OCI-LY7 (cell line): ENCODE measurements at places on chromosomes 12 and 14.

DNA sequence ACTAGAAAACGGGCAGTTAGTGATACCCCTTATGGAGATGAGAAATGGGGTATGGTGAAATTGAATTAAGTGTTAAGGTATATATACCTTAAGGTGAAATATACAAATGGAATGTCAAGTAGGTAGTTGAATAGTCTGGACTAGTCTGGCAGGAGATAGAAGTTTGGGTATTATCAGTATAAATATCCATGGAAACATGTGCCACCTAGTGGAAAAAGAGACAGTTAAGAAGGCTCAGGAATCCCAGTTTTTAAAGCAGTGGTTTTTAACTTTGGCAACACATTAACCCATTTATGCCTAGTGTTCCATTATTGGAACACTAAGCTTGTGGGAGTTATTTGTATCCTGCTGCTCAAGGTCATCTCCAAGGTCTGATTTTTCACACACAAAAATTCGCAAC is 38.6 kb upstream of the TPH2 start:
- no peak for DNase-seq

- DNase-seq, result no peak
Measured at GRCh38 chr12:78712834-78713481, 151.6 kb upstream of the SYT1 start.

DNA sequence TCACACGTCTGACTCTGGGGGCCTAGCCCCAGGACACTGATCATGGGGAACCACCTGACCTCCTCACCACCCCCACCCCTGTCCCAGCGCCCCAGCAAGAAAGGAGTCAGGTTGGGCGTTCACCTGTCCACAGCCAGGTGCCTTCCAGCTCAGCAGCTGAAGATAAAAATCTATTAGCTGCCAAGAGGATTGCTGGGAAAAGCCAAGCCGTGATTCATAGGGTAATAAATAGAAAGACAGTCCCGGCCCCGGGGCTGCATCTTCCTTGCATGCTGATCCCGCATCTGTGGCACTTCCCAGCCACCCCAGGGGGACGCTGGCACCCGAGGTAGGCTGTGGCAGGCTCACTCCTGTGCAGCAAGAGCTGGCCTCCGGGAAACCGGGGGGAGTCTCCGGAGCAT is 70.2 kb upstream of the NCOR2 start:
- DNase-seq, result no peak

- DNase-seq, result no peak
Measured at GRCh38 chr14:83988275-83988674, 1541.7 kb upstream of the FLRT2 start.

DNA sequence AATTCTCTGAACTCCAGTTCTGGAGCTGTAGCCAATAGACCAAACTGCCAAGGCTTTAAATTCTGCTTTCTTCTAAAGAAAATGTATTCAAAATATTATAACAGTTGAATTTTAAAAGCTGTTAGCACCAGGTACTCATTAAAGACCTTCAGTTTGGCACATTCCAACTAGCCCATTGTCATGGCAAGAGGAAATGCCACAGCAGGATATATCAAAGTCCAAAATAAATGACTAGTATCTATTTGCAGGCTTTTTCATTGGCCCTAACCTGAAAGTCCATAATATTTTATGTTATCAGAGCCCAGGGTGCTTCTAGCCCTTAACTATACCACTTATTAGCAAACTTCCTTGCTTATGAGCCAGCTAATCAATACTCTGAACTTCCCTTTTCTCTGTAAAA is 3.1 kb upstream of the RIC8B start:
- DNase-seq, result no peak

- no peak for DNase-seq
Measured at GRCh38 chr14:21103411-21103709, 2.5 kb downstream of the TMEM253 start.

DNA sequence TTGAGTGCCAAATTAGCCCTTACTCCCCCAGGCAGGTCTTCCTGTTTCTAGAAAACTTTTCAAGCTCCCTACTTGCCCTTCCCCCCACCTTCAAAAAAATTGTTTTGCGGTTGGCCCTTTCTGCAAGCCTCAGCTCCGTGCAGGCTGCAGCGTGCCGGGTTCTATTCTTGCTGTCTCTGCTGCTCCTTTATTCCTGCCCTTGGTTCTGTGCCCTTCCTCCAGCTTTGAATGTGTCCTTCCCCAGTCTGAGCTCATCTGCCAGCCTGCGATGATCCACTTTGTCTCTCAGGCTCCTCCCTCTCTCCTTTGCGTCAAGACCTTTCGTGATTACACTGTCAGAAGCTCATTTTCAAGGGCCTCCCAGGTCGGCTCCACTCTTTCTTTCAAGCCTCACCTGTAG is 98.6 kb downstream of the IRF2BPL start:
- no peak for DNase-seq

DNA sequence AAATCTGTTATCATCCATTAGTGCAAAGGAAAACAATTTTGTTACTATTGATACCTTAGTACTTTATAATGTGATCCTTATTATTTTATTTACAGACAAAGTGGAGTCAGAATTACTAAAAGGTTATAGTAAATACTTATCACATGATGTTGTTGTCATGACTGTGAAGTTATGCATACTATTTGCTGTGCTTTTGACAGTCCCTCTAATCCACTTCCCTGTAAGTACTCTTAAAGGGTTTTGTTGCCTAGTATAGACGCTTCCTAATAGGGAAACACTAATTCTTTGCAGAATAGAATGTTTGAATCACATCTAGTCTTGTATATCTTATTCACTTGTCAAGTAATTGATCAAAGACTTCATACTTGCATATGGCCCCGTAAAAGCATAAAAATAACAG is 69.4 kb downstream of the SLC38A6 start:
- no peak for DNase-seq

DNA sequence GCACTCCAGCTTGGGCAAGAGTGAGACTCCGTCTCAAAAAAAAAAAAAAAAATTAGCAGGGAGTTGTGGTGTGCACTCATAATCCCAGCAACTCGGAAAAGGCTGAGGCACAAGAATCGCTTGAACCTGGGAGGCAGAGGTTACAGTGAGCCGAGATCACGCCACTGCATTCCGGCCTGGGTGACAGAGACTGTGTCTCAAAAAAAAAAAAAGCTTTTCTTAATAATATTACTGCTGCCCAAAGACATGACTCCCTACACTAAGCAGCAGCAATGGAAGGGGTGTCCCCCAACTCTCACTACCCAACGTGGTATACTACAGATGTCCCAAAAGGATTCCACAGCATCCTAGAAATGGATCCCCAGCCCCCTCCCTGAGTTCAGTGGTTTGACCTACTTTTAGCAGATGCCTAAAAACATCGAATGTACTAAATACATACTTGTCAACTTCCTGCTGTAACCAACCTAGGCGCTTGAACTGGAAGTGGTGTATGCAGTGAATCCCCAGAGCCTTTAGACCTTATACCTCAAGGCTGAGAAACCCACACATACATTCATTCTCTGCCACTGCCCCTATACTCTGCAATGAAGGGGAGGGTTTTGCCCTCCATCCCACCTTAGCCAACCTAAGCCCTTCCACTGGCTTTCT is 8.5 kb upstream of the FKBP11 start:
- DNase-seq, result no peak

GRCh38 chr14:93481758-93482157 is 51.0 kb downstream of the UNC79 start:
- DNase-seq, result no peak

- DNase-seq, result peak; percentile 71
Measured at GRCh38 chr14:104968541-104969401, 9.4 kb downstream of the AHNAK2 start.

- no peak for DNase-seq
Measured at GRCh38 chr14:64758025-64758521, 53.8 kb downstream of the PLEKHG3 start.

DNA sequence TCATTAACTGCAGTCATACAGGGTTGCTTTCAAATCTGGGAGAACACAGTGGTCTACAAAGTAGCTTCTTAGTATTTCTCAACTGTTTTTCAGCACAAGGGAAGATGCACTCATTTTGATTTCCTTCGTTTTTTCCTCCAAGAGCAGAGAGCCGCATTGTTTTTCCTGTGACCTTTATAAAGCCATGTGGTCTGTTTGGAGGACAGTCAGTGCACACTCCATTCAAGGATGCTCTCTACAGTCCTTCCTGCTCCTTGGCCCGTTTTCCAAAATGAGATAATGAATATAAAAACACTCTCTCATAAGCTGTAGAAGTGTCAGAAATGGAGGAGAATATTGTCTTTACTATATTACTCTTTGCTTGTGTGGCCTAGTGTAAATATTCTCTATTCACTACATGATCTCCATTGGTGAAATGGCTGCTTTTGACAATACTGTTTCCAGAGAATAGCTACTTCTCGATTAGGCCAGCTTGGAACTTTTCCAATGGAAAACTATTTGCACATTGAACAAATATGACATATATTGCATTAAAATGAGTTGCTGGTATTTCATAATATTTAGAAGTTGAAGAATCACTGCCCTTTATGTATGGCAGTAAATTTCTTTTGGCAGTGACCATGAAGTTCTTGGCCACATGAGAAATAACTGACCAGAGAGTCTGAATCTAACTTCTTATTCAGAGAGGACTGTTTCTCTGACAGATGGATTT is 393.1 kb upstream of the RGS6 start:
- no peak for DNase-seq

GRCh38 chr14:28676479-28676878 is 90.1 kb upstream of the FOXG1 start:
- DNase-seq, result no peak

DNA sequence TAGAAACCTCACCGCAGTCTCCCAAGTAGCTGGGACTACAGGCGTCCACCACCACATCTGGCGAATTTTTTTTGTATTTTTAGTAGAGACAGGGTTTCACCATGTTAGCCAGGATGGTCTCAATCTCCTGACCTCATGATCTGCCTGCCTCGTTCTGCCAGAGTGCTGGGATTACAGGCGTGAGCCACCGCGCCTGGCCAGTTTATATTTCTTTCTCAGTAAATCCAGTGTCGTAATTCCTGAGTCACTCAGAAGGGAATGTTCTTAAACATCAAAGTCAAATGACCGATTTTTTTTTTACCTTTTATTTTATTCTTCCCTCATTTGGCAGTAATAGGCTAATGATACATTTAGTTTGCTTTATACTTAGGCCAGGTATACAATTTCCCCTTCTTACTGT is 80.5 kb downstream of the FBXO33 start:
- no peak for DNase-seq

DNA sequence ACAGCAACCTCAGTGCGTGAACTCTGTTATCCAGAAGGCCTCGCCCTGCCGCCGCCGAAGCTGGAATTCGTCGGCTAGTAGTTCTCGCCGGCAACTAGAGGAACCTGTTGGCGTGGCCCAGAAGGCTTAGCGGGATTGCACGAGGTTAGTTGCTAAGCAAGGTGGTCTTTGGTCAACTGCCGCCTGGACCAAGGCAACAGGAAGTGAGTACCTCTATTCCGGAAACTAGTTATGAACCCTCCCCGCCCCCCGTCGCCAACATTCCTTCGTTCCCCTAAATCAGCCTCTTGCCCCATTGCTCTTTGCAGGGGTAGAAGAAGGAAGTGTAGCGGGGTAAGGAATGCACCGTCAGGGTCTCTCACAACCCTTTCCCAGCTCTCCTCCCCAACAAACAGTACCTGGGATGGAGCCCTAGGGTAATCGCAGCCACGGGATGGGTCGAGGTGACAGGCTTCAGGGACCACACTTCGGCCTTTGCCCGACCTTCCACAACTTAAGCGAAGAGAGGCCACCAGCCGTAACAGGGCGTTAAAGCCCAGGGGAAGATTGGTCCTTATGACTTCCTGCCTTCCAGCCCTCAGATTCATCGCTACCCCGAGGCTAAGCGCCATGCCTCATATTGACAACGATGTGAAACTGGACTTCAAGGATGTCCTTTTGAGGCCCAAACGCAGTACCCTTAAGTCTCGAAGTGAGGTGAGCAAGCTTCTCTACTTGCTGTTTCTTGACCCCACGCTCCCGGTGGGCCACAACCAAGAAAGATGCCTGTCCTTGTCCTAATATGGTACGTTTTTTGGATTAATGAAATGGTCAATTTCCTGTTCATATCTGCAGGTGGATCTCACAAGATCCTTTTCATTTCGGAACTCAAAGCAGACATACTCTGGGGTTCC is at the start of gene GMPR2:
TSS of gene GMPR2 (plus strand) at position 285 of the 893 bp plus-strand sequence. CDS start at position 610, 325 bp downstream.
- peak; percentile 23 for DNase-seq

DNA sequence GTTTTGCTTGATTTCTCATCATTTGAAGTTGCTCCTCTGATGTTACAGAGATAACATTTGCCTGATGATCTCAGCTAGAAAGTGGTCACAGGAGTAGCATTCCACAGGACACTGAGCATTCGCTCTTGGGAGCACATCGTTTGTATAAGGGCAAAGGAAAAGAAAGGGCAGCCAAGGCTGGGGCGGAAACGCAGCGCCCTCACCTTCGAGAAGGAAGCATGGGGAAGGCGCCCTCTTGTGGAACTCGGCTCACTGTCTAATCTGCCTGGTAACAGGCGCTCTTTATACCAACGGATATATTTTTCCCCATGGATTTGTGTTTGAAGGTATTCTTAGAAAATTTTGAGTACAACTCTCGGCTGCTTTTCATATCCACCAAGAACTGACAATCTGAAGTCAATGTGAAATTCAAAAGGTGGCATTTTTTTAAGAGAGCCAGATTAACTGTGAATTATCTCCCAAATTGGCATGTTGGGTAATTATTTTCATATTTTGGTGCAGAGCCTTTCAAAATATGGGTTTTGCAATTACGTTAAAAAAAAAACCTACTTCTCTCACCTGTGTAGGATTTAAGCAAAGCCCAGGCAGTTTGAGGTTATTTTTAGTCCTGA is 172.7 kb downstream of the CAND1 start:
- peak; percentile 85 for DNase-seq

DNA sequence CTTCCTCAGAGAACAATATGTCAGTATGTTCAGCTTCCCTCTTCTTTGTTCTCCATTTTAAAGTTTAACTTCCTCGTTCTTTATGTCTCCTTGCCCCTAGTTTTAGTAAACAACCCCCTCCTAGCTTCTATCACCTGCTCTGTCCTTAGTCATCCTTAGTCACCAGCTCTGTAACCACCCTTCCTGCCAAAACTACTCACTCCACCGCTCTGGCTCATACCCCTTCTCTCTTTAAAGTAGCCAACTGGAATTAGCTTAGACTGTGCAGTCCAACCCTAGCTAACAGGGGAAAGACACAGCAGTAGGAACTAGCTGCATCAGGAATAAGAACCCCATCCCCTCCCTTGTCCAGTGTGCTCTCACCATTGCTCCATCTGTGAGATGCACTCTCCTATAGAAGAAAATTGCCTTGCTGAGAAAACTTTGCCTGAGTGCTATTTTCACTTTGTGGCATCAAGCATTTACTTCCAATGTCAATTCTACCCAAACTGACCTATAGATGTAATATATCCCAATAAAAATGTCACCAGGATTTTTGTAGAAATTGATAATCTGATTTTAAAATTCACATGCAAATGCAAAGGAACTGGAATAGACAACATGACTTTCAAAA is 603.2 kb downstream of the C12orf50 start:
- no peak for DNase-seq
